ENCODE measurements at places on chromosomes 6 and 20.
A peak's percentile ranks its signal among the peaks of the same experiment; 100 is the strongest.

DNA sequence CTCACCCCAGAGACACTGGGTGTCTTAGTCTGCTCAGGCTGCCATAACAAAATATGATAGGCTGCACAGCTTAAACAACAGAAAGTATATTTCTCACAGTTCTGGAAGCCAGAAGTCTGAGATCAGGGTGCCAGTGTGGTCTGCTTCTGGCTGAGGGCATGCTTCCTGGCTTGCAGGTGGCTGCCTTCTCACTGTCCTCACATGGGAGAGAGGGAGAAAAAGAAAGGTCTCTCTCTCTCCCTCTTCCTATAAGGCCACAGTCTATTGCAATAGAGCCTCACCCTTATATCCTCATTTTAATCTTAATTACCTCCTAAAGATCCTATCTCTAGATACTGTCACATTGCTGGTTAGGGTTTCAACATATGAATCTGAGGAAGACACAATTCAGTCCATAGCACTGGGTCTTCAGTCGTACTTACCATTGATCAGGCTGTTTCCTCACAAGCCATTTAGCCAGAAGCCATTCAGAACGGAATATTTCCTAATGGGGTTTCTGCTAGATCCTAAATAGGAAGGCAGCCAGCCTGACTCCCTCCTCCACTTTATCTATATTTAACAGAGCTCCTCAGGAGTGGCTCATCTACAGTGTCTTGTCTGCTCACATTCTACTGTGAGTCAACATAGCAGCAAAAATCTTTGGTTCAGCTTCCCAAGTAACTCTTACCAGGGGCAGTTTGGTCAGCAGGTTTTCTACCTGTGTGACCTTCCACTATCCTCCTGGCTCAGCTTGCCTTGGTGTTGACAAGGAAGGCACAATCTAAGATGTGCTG, 42.2 kb downstream of the CD164 start:
- no peak for DNase-seq

DNA sequence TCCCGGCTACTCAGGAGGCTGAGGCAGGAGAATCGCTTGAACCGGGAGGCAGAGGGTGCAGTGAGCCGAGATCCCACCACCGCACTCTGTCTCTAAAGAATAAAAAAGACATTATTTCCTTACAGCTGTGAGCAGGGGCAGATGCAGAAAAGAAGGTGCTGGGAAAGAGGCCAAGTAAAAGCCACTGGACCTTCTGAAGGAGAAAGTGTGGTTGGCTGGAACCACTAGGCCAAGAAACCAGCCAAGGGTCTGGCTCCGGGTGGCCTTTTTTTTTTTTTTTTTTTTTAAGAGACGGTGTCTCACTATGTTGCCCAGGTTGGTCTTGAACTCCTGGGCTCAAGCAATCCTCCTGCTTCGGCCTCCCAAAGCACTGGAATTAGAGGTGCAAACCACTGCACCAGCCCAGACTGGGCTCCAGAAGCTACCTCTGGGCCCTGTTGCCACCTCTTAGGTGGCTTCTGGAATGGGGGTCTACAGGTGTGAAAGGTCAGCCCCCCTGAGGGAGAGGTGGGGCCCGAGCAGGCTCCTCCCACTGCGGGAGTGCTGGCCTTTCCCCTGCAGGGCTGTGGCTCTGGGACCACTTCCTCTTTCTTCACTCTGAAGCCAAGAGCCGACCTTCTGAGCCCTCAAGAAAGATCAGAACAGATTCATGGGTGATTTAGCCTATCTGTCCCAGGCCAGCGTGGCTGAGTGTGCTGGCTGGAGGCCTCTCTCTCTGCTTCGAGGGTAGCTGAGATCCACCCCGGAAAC, at the start of gene FGD2:
Gene FGD2, plus strand, starts transcription at position 595 of the 750 bp plus-strand sequence. CDS start 163 bp downstream, outside the sequence.
- no peak for DNase-seq

DNA sequence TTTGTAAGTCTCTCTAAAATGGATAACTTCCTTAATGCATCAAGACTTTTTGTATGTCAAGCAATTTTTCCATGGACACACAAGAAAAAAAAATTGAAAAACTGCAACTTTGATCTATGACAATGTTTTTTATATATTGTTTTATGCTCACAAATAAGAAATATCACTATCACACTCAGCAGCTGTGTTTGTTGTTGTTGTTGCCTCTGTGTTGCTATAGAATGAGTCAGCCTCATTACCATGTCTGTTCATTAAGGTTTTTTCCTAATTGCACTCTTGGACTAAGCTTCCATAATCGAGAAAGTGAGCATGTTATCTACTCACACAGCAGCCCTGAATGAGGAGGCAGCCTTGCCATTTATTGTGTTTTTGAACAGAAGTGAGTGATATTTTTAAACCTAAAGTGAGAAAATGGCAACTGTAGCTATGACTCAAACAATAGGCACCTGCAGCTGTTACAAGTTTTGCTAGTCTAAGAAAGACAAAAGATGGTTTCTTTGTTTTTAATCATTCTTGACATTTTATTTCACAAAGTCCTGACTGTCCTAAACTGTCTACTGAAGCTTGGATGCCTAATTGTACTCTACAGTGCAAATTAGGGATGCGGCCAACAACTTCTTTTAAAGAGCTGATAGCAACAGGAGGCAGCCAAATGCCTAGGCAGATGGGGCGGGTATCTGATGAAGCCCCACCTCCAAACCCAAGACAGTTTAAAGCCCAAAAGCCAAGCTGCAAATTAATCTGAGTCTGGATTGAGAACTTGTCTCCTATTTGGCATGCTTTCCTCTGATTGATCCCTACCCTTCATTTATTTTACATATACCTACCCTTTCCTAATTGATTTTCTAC, 77.9 kb upstream of the DOK5 start:
- no peak for DNase-seq

GRCh38 chr6:112253841-112254816, at the start of gene LAMA4:
Gene LAMA4 (minus strand): TSS chr6:112254567. CDS start chr6:112254150, 417 bp downstream.
- peak; percentile 72 for DNase-seq

Data from NCI-H226 (cell line).